ENCODE measurements at places on chromosomes 7 and 10.

DNA sequence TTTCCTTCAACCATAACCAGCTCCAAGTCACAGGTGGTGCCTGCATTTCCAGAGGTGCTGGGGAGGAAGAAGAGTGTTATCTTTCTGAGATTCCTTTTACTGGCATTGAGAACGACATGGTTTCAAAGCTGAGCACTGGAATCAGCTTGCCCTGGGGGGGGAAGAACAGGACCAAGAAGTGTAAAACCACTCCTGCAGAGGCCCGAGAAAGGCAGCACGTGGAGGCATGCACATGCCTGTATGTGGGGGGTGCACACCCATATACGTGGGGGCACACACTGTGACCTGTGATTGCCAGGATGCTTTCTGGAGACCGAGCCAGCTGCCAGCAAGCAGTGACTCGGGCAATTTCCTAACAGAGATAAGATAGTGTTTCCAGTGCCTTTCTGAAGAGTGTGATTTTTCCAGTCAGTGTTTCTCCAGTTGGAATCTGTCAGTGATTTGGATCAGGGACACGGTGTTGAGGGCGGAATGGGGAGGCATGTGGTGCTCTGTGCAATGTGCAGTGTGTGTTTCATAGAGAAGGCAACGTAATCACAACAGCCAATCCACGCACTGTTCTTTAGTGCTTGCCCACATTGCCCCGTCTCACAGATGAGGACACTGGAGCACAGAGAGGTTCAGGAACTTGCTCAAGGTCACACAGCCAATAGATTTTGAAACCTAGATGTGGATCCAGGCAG is 4.2 kb downstream of the LRRC27 start:
- no peak for DNase-seq
- no peak overlapping the region for H3K27ac ChIP-seq
- peaks cover 2% of the 10 kb centered on the region for H3K36me3 ChIP-seq
- H3K4me1 ChIP-seq = peaks cover 3% of the 10 kb centered on the region
- no peak overlapping the region for H3K4me3 ChIP-seq
- H3K27me3 ChIP-seq = no peaks in the 10 kb centered on the region

GRCh38 chr10:62772186-62772974 is 32.1 kb upstream of the ADO start:
- no peak for DNase-seq
- H3K36me3 ChIP-seq = no peaks in the 10 kb centered on the region
- H3K4me3 ChIP-seq = no peak overlapping the region
- no peak overlapping the region for H3K27ac ChIP-seq
- no peaks in the 10 kb centered on the region for H3K4me1 ChIP-seq

DNA sequence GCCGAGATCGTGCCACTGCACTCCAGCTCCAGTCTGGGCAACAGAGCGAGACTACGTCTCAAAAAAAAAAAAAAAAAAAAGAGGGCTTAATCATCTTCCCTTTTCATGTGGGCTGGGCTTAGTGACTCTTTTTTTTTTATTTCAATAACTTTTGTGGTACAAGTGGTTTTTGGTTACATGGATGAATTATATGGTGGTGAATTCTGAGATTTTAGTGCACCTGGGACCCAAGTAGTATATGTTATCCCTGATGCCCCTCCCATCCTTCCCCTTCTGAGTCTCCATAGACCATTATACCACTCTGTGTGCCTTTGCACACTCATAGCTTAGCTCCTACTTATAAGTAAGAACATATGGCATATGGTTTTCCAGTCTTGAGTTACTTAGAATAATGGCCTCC is 4.8 kb upstream of the ADAM12 start:
- no peak overlapping the region for H3K4me3 ChIP-seq
- no peak overlapping the region for H3K27ac ChIP-seq
- no peaks in the 10 kb centered on the region for H3K36me3 ChIP-seq
- H3K27me3 ChIP-seq = peaks cover 13% of the 10 kb centered on the region
- H3K4me1 ChIP-seq = peaks cover 12% of the 10 kb centered on the region

GRCh38 chr10:58082248-58082647 is 185.4 kb downstream of the IPMK start:
- no peak overlapping the region for H3K4me3 ChIP-seq
- H3K4me1 ChIP-seq = no peaks in the 10 kb centered on the region
- DNase-seq = no peak

- DNase-seq = no peak
- no peaks in the 10 kb centered on the region for H3K27me3 ChIP-seq
- H3K27ac ChIP-seq = no peak overlapping the region
- no peak overlapping the region for H3K4me3 ChIP-seq
- H3K36me3 ChIP-seq = peaks cover 14% of the 10 kb centered on the region
Measured at GRCh38 chr10:43383204-43383971, 12.0 kb downstream of the FXYD4 start.

DNA sequence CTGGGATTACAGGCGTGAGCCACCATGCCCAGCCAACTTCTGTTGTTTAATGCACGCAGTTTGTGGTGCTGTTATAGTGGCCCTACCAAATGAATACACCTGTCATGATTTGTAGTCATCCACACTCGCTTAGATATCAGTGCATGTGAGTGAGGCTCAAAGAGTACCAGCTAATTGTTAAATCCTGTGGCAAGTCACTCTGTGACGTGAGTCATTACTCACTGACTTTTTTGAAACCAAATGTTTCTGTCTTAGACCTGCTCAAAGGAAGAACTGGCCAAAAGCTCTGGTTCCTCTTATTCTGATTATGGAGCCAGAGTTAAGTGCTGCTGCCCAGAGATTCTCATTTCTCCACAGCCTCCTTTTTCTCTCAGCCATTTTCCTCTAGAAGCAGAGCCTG is 109.4 kb downstream of the PRKAG2 start:
- H3K27ac ChIP-seq = no peak overlapping the region
- no peaks in the 10 kb centered on the region for H3K4me1 ChIP-seq
- H3K36me3 ChIP-seq = no peaks in the 10 kb centered on the region
- no peak for DNase-seq

DNA sequence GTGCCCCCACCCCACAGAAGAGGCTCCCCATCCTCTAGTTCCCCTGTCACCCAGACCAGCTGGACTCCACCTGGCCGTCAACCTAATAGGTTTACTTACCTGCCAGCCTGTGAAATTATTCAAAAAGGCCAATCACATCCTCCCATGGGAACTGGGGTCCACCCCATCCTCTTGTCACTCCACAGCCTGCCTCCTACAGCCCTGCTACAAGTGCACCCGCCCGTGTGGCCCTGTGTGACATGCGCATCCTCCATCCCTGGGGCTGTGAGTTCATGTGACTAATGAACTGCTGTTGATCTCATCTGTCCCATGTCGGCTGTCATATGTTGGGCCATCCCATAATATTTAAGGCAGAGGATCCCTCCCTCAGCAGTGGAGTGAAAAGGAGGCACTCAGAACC is 39.4 kb downstream of the AOC1 start:
- no peak for DNase-seq
- no peak overlapping the region for H3K4me3 ChIP-seq
- H3K27ac ChIP-seq = no peak overlapping the region
- H3K27me3 ChIP-seq = no peaks in the 10 kb centered on the region
- H3K4me1 ChIP-seq = no peaks in the 10 kb centered on the region

GRCh38 chr7:31497516-31497915 is 16.4 kb upstream of the ITPRID1 start:
- H3K27ac ChIP-seq = no peak overlapping the region
- no peaks in the 10 kb centered on the region for H3K27me3 ChIP-seq
- no peak for DNase-seq
- H3K4me1 ChIP-seq = no peaks in the 10 kb centered on the region
- no peak overlapping the region for H3K4me3 ChIP-seq

- no peak overlapping the region for H3K4me3 ChIP-seq
- DNase-seq = no peak
- H3K27me3 ChIP-seq = no peaks in the 10 kb centered on the region
- no peak overlapping the region for H3K27ac ChIP-seq
Measured at GRCh38 chr7:152702-153391, 39.5 kb upstream of the FAM20C start.

DNA sequence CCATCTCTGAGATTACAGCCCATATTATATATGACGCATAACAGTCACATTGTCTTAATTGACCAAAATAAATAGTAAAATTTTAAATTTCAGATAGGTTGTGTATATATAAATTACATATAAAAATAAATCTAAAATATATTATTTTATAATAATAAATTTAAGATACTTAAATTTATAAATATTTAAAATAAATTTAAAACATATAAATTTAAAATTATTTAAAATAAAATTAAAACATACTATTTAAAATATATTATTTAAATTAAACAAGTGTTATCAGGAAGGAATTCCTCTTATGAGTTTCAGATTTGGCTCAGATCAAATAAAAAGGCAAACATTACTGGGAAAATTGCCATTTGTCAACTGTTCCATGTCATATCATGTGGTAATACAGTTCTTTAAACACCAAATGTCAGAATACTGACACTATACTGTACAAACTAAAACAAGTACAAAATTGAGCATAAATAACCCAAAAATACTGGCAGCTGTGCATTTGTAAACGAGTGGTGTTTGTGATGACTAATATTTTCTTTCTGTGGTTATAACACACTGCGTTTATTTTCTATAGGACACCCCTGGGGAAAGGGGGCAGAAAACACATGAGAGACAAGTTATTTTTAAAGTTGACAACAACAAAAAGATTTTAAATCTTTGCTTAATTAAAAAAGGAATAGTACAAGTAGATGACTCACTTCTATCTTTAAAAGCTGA is 71.3 kb upstream of the DGKB start:
- no peaks in the 10 kb centered on the region for H3K36me3 ChIP-seq
- no peaks in the 10 kb centered on the region for H3K4me1 ChIP-seq
- H3K27ac ChIP-seq = no peak overlapping the region
- H3K4me3 ChIP-seq = no peak overlapping the region
- no peak for DNase-seq

- DNase-seq = peak; percentile 11
- H3K36me3 ChIP-seq = no peaks in the 10 kb centered on the region
- no peaks in the 10 kb centered on the region for H3K27me3 ChIP-seq
Measured at GRCh38 chr7:121103086-121103485, 114.6 kb downstream of the CPED1 start.

- peaks cover 14% of the 10 kb centered on the region for H3K4me1 ChIP-seq
- H3K27ac ChIP-seq = no peak within 1 kb of the TSS
- peaks cover 98% of the 10 kb centered on the region for H3K27me3 ChIP-seq
- no peaks in the 10 kb centered on the region for H3K36me3 ChIP-seq
- peak within 1 kb of the TSS; percentile 74 for H3K4me3 ChIP-seq
Measured at GRCh38 chr7:157010588-157011332, at the start of gene MNX1. TSS of gene MNX1 (minus strand) at chr7:157010663. CDS start at chr7:157010350, 313 bp downstream.

- no peaks in the 10 kb centered on the region for H3K36me3 ChIP-seq
- H3K27me3 ChIP-seq = no peaks in the 10 kb centered on the region
- no peak overlapping the region for H3K4me3 ChIP-seq
- H3K4me1 ChIP-seq = peaks cover 43% of the 10 kb centered on the region
Measured at GRCh38 chr10:557792-558328, 131.6 kb downstream of the DIP2C start.

DNA sequence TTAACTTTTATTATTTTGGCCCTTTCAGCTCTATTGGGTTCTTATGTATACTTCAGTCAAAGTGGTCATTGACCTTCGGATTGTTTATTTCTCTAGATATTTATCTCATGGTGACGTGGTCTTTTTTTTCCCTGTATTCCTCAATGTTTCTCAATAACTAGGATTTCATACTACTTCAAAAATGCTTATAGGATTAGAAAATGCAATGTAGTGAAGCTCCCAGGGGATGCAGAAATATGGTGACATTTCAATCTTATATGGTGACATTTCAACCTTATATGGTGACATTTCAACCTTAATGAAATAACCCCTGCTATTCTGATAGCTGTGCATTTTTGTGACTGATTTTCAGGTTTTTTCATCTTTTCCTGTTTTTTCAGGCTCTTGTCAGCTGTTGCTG is 51.4 kb downstream of the CHRM2 start:
- H3K4me3 ChIP-seq = no peak overlapping the region
- H3K4me1 ChIP-seq = no peaks in the 10 kb centered on the region
- DNase-seq = no peak
- H3K36me3 ChIP-seq = no peaks in the 10 kb centered on the region
- no peak overlapping the region for H3K27ac ChIP-seq

GRCh38 chr7:126185959-126186580 is 1066.7 kb downstream of the GRM8 start:
- peak; percentile 62 for DNase-seq
- no peaks in the 10 kb centered on the region for H3K27me3 ChIP-seq
- no peaks in the 10 kb centered on the region for H3K36me3 ChIP-seq
- no peaks in the 10 kb centered on the region for H3K4me1 ChIP-seq

DNA sequence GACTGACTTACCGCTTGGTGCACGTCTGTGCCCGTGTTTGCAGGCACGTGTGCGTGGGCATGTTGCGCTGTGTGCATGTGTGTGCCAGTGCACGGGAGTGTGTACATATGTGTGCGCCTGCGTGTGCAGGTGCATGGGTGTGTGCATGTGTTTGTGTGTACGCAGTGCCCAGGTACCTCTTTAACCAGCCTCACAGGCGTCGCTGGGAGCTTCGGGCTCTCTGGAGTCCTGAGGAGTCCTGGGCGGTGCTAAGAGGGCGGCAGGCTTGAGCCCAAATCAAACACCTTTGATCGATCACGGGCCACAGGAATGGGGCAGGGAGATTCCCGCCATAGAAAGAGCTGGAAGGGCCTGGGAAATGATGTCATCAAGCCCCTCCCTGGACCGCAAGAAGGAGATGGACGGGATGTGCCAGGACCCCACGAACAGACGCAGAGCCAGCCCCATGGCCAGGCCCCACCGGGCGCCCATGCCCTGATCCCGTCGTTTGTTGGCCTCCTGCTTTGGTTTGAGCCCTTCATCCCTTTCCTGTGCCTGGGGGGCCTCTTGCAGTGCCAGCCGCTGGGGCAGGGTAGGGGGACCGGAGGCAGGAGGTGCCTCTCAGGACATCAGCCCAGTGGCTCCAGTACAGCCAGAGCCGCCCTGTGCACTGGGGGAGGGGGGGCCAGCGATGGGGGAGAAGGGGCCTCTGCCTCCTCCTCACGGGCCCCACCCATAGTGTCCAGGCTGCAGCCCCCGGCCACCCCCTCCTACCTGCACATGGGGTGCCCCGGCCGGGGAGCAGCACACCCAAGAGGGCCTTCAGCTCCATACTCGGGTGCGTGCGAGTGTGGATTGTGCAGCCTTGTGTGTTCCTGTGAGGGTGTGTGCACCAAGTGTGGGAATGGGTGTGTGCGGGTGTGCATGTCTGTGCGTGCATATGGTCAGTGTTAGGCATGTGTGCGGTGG is 5.8 kb downstream of the KNDC1 start:
- peaks cover 7% of the 10 kb centered on the region for H3K4me1 ChIP-seq
- peak overlapping the region; percentile 58 for H3K4me3 ChIP-seq
- DNase-seq = no peak
- H3K36me3 ChIP-seq = no peaks in the 10 kb centered on the region
- peaks cover 2% of the 10 kb centered on the region for H3K27me3 ChIP-seq

GRCh38 chr7:134469622-134470021 is 10.7 kb upstream of the AKR1B1 start:
- H3K27ac ChIP-seq = no peak overlapping the region
- DNase-seq = no peak
- H3K4me1 ChIP-seq = no peaks in the 10 kb centered on the region

Data from trophoblast cell (in vitro differentiated cells and primary cell).